ENCODE measurements at places on chromosomes 2 and 18. TPM values are rescaled to one million over a fixed set of nuclear protein-coding genes. Genes with fewer than 3 reads are reported as not detected.

DNA sequence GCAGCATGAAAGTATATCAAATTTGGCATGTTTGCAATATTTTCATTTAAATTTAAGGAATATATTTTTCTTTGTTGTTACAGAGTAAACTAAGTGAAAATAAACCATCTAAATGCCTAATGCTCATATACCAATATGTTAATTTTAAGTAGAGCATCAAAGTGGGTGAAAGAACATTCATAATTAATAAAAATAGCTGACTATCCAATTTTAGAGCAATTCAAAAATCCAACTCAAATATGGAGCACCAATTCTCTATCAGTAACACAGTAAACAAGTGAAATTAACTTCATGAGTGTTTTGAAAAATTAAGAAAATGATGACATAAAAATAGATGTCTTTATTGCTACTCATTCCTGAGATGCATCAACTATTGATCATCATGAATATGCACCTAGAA is 893.0 kb downstream of the DSC3 start:
- no peak for DNase-seq

The CTLA4 gene
- not detected for polyA plus RNA-seq

- DNase-seq = no peak
Observed at GRCh38 chr2:75317316-75317715, 118.0 kb upstream of the TACR1 start.

The GALNT13 gene
- not detected for polyA plus RNA-seq

DNA sequence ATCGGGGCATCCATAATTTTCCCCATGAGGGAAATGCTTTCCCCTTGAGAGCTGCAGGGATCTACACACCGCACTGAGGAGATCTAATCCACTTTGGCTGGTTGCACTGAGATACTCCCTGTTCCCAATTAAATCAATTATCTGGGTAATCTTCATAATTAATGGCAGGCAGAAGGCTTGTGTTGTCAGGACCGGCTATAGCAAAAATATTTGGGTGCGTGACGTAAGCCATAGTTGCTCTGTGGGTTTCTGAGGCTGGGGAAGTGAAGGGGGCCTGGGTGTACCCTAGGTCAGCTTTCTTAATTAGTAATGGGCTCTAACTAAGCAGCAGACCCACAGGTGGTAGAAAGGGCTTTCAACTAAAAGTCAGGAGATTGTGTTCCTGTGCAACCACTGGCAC is 62.8 kb upstream of the UPP2 start:
- DNase-seq = no peak

DNA sequence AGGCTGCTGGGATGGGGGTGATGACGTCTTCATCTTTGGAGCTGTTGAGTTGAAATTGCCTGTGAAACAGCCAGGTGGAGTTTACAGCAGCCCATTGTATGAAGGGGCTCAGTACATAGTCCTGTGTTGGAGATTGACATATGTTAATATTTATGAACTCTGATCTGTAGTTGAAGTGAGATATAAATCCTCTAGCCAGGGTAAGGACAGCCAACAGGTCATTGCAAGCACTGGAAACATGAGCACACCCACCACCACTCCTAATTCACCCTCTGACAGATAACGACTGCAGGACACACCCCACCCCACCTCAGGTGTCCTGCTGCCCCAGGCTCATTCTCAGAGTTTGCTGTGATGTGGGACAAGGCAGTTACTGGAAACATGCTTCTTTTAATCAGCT is 112.4 kb upstream of the TRIB2 start:
- no peak for DNase-seq

DNA sequence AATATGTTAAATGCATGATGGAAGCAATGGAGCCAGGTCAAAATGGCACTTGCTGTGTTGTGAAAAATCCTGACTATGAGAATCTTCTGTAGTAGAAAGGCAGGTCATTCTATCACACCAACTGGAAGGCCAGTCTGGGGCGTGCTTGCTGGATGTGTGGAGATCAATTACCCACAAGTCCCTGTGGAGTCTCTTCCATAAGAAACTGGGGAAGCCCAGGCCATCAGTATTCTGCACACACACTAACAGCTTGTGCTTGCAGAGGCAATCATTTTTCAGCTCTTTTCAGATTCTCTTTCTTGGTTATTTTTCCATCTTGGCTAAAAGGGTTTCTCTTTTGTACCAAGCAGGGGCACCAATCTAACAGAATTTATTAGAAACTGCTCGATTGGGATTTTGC is 190.8 kb downstream of the SLC8A1 start:
- no peak for DNase-seq

The OTOF gene
- 0.16 TPM for polyA plus RNA-seq

The CNTNAP5 gene
- not detected for polyA plus RNA-seq

- no peak for DNase-seq
Observed at GRCh38 chr2:15913146-15913545, 27.2 kb upstream of the MYCN start.

- DNase-seq = no peak
Observed at GRCh38 chr2:227461811-227462461, 10.0 kb upstream of the AGFG1 start.

GRCh38 chr2:23376972-23377371 is 8.0 kb upstream of the KLHL29 start:
- DNase-seq = no peak

- DNase-seq = no peak
Observed at GRCh38 chr2:9573840-9574239, 18.2 kb upstream of the ADAM17 start.

GRCh38 chr2:36146765-36147164 is 208.8 kb upstream of the CRIM1 start:
- DNase-seq = no peak

The INHBB gene
- 3.9 TPM for polyA plus RNA-seq

DNA sequence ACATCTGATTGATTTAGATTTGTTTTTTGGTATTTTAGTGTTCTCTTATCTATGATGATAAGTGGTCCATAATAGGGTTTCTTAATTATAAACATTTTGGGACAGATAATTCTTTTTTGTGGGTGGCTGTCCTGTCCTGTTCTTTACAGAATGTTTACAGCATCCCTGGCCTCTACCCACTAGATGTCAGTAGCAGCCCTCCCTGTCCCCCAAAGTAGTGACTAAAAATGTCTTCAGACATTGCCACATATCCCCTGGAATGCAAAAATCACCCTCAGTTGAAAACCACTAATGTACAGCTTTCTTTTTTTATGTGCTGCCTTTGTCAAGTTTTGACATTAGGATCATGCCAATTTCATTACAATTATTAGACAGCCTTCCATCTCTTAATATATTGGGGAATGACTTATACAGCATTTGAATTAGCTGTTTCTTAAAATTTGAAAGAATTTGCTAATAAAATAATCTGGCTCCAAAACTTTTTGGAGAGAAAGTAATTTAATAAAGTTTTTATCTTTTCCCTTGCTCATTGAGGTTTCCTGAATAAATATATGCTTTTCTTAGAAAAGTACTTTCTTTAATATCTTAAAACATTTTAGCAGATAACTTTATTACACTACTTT is 19.5 kb downstream of the WIPF1 start:
- no peak for DNase-seq

- DNase-seq = no peak
Observed at GRCh38 chr2:62806231-62806630, 100.7 kb downstream of the EHBP1 start.

DNA sequence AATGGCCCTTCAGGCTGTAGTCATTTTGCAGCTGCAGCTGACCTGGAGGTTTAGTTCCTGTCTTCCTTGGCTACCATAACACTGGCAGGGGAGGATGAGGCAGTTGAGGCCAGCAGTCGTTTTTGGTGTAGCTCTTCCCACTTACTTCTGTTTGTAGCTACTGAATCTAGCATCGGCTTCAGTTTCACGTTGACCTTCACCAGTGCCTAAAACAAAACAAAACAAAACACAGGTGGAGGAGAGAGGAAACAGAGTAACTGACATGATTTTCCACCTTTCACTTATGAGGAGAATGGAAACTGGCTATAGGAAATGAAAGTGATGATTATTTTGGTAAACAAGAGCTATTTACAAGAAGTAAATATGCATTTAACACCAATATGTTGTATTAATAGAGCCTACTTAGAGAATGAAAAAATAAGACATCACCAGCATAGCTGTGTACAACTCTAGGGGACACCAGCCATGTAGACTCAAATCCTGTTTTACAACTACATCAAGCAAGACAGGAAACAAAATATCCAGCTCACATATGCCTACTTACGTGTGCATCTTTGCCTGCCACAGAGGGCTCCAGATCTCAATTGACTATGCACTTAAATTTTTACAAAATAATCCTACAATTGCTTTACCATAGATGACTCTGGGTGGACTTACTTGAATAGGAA is 236.9 kb downstream of the AGPS start:
- DNase-seq = no peak

The IL36G gene
- polyA plus RNA-seq = not detected

The KIAA2012 gene
- polyA plus RNA-seq = 0.13 TPM

The SERPINB2 gene
- 22.1 TPM for polyA plus RNA-seq

The NT5DC4 gene
- polyA plus RNA-seq = not detected

- DNase-seq = no peak
Observed at GRCh38 chr18:11654736-11655605, 34.1 kb upstream of the GNAL start.

GRCh38 chr2:219430633-219431615 is 3.7 kb upstream of the SPEG start:
- DNase-seq = no peak

The SPTBN1 gene
- 33.8 TPM for polyA plus RNA-seq

- DNase-seq = peak; percentile 74
Observed at GRCh38 chr2:171225302-171225980, 64.7 kb upstream of the TLK1 start.

GRCh38 chr2:84481702-84482101 is 22.6 kb upstream of the SUCLG1 start:
- DNase-seq = no peak

The MAP2 gene
- 3.5 TPM for polyA plus RNA-seq

DNA sequence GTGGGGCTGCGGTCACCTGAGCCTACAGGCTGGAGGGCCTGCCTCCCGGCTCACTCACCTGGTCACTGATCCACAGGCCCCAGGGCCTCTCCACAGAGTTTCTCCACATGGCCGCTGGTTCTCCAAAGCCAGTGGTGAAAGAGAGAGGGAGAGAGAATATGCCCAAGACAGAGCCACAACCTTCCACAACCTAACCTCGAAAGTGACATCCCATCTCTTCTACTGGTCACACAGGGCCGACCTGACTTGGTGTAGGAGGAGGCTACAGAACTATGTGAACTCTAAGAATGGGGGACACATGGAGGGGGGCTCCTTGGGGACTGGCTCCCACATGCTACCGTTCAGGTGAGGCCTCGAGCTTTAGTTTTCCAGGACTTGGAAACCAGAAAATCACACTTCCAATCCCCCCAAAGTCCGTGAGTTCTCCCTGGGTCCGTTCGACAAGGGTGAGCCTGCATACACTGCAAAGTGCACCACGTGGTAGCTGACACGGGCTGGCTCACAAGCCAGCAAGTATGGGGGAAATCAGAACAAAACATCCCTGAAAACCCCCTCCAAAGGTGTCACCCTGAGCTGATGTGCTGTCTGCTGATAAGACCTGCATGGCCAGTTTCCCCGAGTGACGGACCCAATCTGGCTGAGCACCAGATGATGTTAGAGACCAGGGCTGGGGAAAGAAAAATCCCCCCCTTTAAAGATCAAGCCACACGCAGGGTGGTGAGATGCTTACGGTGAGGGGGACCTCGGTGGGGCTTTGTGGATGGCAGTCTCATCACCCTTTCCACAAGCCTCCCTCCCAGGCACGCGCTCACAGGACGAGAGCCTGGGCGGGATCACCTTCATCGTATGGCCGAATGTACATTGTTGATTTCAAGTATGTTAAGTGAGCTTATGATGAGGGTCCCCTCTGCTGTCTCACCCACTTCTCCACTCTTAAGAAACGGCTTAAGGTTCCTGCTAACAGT is 54.2 kb upstream of the SEMA4C start:
- no peak for DNase-seq

The CCDC74A gene
- polyA plus RNA-seq = 14.1 TPM

- DNase-seq = no peak
Observed at GRCh38 chr2:58871469-58872142, 630.5 kb upstream of the FANCL start.

DNA sequence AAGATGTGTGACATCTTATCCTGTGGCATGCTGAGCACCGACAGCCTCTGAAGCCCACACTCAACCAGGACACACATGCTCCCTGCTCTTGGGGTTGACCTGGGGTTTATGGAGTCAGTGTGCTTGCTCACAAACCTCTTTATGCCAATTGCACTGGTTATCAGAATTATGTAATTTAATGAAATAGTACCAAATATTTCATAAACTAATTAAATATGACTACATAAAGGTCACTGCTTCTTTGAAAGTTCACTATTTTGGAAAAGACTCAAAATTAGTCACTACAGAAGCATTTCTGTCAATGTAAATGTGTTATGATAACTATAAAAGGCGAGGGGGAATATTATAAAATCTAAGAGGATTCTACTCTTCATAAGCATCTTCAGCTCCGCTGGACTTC is 76.7 kb downstream of the FHOD3 start:
- DNase-seq = no peak

- DNase-seq = no peak
Observed at GRCh38 chr2:128158176-128158575, 67.2 kb downstream of the UGGT1 start.

The ZNF513 gene
- polyA plus RNA-seq = 12.2 TPM

Measured in BJ (cell line).